Activated naive CD4-positive, alpha-beta T cell treated with anti-CD3 and anti-CD28 coated beads, Interleukin-2, amount 50 U/mL, for 16 hours (primary cell): ENCODE measurements at places on chromosomes 2 and 18.

GRCh38 chr2:23654756-23655155, 269.8 kb downstream of the KLHL29 start:
- DNase-seq, result no peak

GRCh38 chr2:64582774-64583340, 58.7 kb downstream of the AFTPH start:
- DNase-seq, result no peak

DNA sequence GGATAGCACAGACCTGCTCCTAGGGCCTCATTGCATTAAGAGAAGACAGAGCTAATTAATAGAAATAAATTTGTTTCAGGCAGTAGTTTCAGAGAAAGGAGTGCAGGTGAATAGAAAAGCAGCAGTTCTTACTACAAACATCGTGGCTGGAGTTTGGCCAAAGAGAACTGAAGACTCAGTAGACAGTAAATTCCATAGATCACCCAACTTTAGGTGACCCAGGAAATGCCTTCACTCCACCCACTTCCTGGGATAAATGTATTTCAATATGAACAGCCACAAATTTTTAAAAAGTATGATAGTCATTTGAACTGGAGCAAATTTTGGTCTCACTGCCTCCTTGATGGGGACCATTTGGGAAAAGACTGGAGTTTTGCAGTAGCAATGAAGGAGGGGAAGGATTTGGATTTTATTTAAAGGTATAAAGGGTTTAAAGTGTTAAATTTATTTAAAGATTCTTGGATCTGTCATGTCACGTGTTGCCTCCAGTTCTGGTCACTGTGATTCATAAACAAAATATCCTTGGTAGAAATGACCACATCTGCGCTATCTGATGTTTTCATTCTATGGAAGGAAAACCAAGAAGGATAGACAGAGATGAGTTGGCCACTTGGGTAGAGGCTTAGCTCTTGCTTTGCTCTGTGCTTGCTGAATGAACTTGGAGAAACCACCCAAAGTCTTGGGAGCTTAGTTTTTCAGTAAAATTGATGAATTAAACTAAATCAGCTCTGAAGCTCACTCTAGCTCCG, 390.2 kb downstream of the THSD7B start:
- no peak for DNase-seq

- no peak for DNase-seq
Observed at GRCh38 chr2:125822746-125823145, 833.2 kb upstream of the GYPC start.

- DNase-seq, result no peak
Observed at GRCh38 chr2:136319237-136319636, 201.3 kb upstream of the CXCR4 start.
